ENCODE measurements at places on chromosomes 7 and 10.

GRCh38 chr7:141359262-141359661, 191.9 kb upstream of the AGK start:
- no peak for DNase-seq

- DNase-seq, result no peak
Measured at GRCh38 chr7:26553128-26553527, 261.5 kb downstream of the SNX10 start.

- DNase-seq, result no peak
Measured at GRCh38 chr10:30028006-30028737, 31.2 kb downstream of the JCAD start.

- no peak for DNase-seq
Measured at GRCh38 chr10:70757856-70758255, 27.3 kb downstream of the TBATA start.

DNA sequence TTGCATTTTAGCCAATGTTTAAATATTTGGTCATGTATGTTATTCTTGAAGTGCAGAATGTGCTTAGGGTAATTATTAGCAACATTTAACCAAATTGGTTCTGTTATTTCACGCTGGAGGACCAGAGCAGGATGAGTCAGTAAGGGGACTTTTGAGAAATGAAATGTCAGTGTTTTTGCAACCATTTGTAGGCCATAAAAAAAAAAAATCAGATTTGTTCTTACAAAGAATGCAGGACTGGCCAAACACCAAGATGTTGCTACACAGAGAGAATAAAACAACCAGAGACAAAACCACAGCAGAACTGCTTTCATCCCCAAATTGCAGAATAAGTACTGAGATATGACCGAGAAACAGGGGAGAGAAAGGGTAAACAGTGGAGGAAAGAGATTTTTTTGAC, 62.1 kb downstream of the TPST1 start:
- peak; percentile 95 for DNase-seq

GRCh38 chr10:121516093-121516865, 82.0 kb downstream of the FGFR2 start:
- no peak for DNase-seq

DNA sequence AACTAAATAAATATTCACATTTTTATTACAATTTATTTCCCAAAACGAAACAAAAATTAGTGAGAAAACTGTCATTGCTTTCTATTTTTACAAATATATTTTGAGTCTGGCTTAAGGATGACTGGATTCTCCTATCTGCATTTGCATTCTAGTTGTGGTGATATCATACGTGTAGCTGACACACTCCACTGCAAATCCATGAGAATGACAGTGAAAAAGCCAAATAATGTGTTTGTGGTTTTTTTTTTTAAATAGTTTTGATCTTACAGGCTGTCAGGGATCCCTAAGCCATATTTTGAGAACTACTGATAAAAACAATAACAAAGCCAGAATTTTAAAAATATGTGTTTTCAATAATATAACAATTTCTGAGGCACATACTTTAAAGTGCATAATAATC, 5.8 kb upstream of the STAMBPL1 start:
- DNase-seq, result no peak

- DNase-seq, result no peak
Measured at GRCh38 chr7:5697754-5698424, 83.6 kb downstream of the RNF216 start.

GRCh38 chr7:142348921-142349405, 91.1 kb upstream of the PRSS58 start:
- no peak for DNase-seq

DNA sequence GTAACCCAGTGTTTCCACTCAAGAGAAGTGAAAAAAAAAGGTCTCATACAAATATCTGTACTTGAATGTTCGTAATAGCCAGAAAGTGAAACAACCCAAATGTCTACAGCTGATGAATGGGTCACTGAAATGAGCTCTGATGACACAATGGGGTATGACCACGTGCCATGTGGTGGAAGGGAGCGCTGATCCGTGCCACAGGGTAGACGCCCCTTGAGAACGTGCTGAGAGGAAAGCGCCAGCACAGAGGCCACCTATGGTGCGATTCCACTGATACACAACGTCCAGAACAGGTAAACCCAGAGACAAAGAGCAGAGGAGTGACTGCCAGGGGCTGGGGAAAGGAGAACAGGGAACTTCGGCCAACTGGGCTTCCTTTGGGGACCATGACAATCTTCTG, 50.3 kb downstream of the MAD1L1 start:
- no peak for DNase-seq

- peak; percentile 90 for DNase-seq
Measured at GRCh38 chr7:81161451-81162075, 242.7 kb upstream of the SEMA3C start.

- no peak for DNase-seq
Measured at GRCh38 chr10:19944911-19945663, 128.9 kb downstream of the PLXDC2 start.

DNA sequence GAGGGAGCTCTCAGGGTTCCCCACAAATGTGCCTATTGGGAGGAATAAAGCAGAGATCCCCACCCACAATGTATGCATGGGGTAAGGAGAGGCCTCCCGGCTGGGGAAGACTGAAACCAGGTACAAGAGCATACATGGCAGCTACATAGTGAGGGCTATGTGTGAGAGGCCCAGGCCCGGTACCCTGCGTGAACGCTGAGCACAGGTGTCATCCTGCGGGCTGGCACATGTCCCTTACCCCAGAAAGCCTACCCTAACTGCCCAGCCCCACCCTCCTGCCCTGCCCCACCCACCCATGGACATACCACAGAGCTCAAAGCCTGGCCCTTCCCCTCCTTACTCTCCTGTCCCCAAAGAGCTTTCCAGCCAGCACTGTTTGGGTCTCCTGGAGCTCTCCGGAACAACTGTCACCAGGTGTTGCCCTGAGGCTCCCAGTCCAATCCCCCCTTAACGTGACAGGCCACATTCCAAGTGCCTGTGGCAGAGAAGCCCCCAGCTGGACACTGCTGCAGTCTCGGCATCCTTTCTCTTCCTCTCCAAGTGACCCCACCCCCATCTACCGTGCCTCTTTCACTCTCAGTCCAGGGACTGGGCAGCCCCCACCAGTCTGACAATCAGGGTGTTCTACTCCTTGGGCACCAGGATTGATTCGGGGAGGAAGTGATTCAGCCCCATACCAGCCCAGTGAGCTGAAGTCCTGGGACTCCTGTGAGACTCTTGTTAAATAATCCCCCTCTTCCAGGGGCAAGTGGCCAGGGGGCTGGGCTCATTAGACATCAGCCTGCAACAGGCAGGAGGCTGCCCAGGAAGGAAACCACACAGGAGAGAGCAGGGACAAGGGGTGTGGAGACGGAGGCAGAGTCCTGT, 19.6 kb downstream of the GRID1 start:
- no peak for DNase-seq

GRCh38 chr7:15332956-15333355, 228.9 kb downstream of the AGMO start:
- no peak for DNase-seq

GRCh38 chr7:11786186-11786585, 45.8 kb downstream of the THSD7A start:
- peak; percentile 3 for DNase-seq

GRCh38 chr7:108249453-108249852, 119.3 kb upstream of the LAMB4 start:
- no peak for DNase-seq

GRCh38 chr7:41910940-41911600, 208.2 kb upstream of the INHBA start:
- no peak for DNase-seq

GRCh38 chr10:11112718-11113117, 95.0 kb downstream of the CELF2 start:
- DNase-seq, result no peak

- DNase-seq, result no peak
Measured at GRCh38 chr7:55893940-55894339, 6.7 kb downstream of the ZNF713 start.

- no peak for DNase-seq
Measured at GRCh38 chr7:129652914-129653313, 41.4 kb downstream of the NRF1 start.

DNA sequence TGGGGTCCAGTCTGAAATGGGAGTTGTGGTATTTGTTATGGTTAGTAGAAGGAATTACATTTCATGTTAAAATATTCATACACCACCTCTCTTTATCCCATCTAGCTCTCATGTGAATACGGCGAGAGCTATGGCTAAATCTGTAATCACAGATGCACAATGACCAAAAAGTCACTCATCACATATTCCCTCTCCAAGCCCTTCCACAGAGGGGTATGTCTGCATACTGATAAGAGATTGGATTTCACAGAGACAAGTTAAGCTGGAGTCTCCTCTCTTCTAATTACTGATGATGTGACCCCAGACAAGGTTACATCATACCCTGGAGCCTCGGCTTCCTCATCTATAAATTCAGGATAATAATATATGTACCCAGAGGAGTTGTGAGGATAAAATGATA, 237.8 kb upstream of the RHOBTB1 start:
- DNase-seq, result no peak

- peak; percentile 50 for DNase-seq
Measured at GRCh38 chr7:80244206-80244916, 109.7 kb downstream of the GNAI1 start.

- no peak for DNase-seq
Measured at GRCh38 chr7:151819866-151820265, 57.0 kb downstream of the PRKAG2 start.

DNA sequence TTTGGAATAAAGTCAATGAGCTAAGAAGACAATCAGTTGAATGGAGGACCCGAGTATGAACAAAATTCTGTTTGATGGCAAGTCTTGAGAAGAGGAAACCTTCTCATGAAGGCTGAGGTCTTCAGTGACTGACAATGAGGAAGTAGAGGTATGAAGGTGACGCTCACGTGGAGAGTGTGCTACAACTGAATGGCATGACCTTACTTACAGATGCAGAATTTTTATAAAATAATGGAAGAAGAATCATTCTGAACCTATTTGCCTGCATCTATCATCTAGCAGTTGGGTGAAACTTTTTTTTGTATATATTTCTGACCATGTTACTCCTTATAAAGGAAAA, 19.4 kb upstream of the SP4 start:
- no peak for DNase-seq

GRCh38 chr10:99443500-99443899, 13.1 kb upstream of the GOT1 start:
- DNase-seq, result no peak

- no peak for DNase-seq
Measured at GRCh38 chr10:132114953-132115520, 49.3 kb downstream of the JAKMIP3 start.

DNA sequence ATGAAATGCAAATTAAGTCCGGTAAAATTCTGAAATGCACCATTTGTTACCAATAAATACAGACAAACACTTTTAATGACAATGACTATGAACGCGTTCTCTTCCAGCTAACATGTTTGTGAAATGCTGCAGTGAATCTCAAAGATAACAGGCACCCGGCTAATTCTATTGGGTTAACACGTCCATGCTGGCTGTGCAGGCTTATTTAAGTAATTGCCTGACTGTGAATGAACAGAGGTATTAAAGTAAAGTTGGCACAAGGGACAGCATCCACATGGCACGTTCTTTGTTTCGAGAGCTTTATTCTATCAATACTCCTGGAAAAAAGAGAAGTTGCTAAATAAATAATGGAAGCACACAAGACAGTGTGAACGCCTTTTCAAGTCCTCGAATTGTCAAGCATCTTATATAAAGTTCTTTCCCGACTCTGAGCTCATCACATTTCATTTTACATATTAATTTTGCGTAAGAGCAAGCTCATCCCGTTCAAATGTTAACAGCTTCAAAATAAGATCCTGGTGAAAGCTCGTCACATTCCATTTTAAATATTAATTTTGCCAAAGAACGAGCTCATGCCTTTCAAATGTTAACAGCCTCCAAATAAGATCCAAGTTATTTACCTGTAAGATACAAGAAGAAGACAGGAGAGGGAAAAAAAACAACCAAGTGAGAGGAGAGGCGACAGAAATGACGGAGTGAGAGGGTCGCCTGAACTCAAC, 111.3 kb upstream of the RHEB start:
- no peak for DNase-seq

DNA sequence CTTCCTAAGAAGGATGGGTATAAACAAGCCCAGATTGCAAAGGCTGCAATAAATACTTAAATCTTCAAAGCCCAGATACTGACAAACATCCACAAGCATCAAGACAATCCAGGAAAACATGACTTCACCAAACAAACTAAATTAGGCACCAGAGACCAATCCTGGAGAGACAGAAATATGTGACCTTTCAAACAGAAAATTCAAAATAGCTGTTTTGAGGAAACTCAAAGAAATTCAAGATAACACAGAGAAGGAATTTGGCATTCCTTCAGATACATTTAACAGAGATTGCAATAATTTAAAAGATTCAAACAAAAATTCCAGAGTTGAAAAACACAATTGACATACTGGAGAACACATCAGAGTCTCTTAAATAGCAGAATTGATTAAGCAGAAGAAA, 23.0 kb downstream of the GSDME start:
- DNase-seq, result no peak

DNA sequence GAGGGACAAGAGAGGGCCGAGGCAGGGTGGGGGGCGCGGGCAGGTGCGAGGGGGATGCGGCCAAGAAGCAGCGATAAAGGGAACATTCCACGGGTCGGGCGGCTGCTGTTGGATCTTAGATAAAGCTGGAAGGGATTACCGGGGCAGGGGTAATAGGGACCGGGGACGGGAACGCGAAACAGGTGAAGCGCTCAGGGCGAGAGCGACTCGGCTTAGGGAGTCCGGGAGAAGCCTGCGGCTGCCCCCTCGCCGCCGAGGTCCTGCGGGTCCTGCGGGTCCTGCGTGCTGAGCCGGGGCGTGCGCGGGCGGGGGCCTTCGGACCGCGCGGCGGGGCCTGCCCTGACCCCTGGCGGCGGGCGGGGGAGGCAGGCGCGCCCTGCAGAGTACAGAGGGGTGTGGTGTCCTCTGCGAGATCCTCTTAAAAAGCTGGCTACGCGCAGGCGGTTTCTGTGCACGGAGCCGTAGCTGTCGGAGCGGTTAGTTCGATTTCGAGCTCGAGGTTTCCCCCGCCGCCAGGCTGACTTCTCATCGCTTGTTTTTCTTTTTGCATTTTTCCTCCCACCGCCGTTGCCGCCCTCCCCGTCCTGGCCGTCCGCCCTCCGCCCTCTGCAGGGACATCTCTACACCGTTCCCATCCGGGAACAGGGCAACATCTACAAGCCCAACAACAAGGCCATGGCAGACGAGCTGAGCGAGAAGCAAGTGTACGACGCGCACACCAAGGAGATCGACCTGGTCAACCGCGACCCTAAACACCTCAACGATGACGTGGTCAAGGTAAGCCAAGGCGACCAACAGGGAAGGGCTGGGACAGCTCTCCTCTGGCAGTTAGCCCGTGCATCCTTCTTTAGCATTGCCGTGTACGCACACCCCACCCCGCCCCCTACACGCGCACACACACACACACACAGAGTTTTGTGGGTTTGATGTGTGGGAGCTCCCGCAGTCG, 1.4 kb downstream of the CAV1 start:
- DNase-seq, result peak; percentile 79

- no peak for DNase-seq
Measured at GRCh38 chr10:117167346-117167788, 29.3 kb upstream of the VAX1 start.

Measured in stromal cell of bone marrow (primary cell).